Mesendoderm (in vitro differentiated cells): ENCODE measurements at places on chromosomes 4 and X.
A peak's percentile ranks its signal among the peaks of the same experiment; 100 is the strongest.

DNA sequence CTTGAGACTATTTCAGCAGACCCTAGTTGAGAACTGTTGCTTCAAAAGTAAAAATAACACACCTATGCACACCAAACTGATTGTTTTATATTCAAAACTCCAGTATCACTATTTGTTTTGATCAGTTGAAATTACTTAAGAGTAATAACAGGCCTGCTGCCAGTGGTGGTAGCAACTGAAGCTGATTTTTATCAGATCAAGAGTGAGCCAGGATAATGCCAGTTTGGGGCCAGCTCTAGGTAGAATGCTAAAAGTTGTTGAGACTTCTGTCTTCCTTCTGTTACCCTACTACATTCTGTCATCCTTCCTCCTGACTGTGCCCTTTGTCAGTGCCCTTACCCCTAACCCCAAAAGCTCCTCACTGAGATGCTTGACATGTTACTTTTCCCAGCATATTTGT, 228.7 kb upstream of the SPRY1 start:
- no peak overlapping the region for H3K27ac ChIP-seq
- no peak overlapping the region for H3K4me3 ChIP-seq
- no peaks in the 10 kb centered on the region for H3K27me3 ChIP-seq

DNA sequence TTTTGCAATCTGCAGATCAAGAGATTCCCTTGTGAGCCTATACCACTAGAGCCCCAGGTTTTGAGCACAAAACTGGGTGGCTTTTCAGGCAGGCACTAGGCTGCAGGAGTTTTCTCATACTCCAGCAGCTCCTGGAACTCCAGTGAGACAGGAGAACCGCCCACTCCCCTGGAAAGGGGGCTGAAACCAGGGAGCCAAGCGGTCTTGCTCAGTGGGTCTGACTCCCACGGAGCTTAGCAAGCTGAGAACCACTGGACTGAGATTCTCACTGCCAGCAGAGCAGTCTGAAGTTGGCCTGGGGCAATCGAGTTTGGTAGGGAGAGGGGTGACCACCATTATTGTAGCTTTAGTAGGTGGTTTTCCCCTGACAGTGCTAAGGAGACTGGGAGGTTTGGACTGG, 313.8 kb upstream of the TEX13C start:
- H3K4me3 ChIP-seq = no peak overlapping the region
- DNase-seq = no peak
- no peak overlapping the region for H3K27ac ChIP-seq
- no peaks in the 10 kb centered on the region for H3K27me3 ChIP-seq
- no peaks in the 10 kb centered on the region for H3K36me3 ChIP-seq
- H3K4me1 ChIP-seq = no peaks in the 10 kb centered on the region

- H3K36me3 ChIP-seq = no peaks in the 10 kb centered on the region
- no peak for DNase-seq
- no peaks in the 10 kb centered on the region for H3K27me3 ChIP-seq
- H3K27ac ChIP-seq = no peak overlapping the region
Observed at GRCh38 chr4:115927382-115927781, 814.0 kb upstream of the NDST4 start.

GRCh38 chr4:87007528-87008446, 73.0 kb downstream of the AFF1 start:
- no peaks in the 10 kb centered on the region for H3K36me3 ChIP-seq
- peaks cover 13% of the 10 kb centered on the region for H3K4me1 ChIP-seq
- no peaks in the 10 kb centered on the region for H3K27me3 ChIP-seq
- DNase-seq = peak; percentile 76
- peak overlapping the region; percentile 48 for H3K4me3 ChIP-seq
- H3K27ac ChIP-seq = peak overlapping the region; percentile 98

- H3K27ac ChIP-seq = no peak overlapping the region
- H3K27me3 ChIP-seq = no peaks in the 10 kb centered on the region
- H3K4me1 ChIP-seq = no peaks in the 10 kb centered on the region
- DNase-seq = peak; percentile 74
- no peaks in the 10 kb centered on the region for H3K36me3 ChIP-seq
Observed at GRCh38 chrX:40496728-40497127, 84.0 kb upstream of the ATP6AP2 start.

GRCh38 chr4:118338981-118339765, 13.6 kb downstream of the PRSS12 start:
- DNase-seq = no peak
- no peak overlapping the region for H3K4me3 ChIP-seq
- no peak overlapping the region for H3K27ac ChIP-seq
- H3K4me1 ChIP-seq = no peaks in the 10 kb centered on the region
- H3K36me3 ChIP-seq = no peaks in the 10 kb centered on the region
- no peaks in the 10 kb centered on the region for H3K27me3 ChIP-seq

DNA sequence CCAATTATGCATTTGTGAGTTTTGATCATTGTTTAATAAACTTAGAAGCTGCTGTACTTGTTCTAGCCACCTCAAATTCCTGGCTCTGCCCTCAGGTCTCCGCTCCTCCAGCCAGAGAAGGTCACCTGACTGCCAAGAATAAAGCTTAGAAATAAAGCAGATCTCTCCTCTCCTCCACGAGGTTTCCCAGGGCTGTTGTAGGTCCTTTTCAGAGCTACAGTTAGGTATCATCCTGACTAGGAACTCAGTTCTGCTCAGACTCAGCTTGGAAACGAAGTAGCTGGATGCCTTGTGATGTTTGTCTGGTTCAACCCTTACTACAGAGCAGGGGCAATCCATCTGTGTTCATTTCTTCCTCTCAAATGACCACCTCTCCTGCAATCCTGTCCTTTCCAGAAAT, 79.1 kb upstream of the RAPGEF2 start:
- peak; percentile 37 for DNase-seq
- no peak overlapping the region for H3K27ac ChIP-seq
- H3K4me1 ChIP-seq = peaks cover 11% of the 10 kb centered on the region
- H3K27me3 ChIP-seq = no peaks in the 10 kb centered on the region
- no peaks in the 10 kb centered on the region for H3K36me3 ChIP-seq
- no peak overlapping the region for H3K4me3 ChIP-seq

DNA sequence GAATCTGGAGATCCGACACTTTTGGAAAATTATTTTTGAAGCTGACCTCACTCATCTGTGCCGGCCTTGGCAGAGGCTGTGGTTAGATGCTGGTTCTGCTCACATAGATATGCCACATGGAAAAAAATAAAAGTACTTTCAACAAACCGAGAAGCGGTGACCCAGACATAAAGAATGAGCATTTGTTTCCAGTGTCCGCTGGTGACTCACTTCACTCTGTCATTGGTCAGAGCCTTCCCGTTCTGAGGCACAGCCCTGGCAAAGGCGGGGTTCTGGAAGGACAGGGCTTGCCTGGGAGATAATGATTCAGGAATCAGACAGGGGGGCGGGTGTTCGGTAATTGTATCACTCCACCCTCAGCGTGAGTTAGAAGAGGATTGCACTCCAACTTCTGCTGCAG, 172.4 kb upstream of the MXRA5 start:
- H3K27ac ChIP-seq = no peak overlapping the region
- H3K36me3 ChIP-seq = no peaks in the 10 kb centered on the region
- no peak overlapping the region for H3K4me3 ChIP-seq
- peak; percentile 11 for DNase-seq
- H3K4me1 ChIP-seq = no peaks in the 10 kb centered on the region

DNA sequence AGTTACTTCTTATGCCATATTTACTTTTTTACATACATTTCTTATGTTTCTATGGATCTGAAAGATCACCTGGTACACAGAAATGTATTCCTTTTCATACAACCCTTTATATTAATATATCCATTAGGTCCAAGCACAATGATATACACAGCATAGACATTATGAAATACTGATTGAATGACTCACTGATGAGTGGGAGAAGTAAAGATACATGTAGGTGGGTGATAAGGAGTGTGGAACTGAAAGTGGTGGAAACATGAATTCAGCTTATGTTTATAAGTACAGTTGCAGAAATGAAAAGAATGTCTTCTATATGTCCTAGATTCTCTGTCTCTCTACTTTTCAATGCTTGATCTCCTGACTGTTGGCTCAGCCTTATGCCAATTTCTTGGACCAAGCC, 87.9 kb downstream of the YIPF7 start:
- H3K4me3 ChIP-seq = no peak overlapping the region
- H3K27ac ChIP-seq = no peak overlapping the region
- no peaks in the 10 kb centered on the region for H3K36me3 ChIP-seq
- peaks cover 2% of the 10 kb centered on the region for H3K4me1 ChIP-seq
- H3K27me3 ChIP-seq = no peaks in the 10 kb centered on the region

- no peak overlapping the region for H3K27ac ChIP-seq
- no peaks in the 10 kb centered on the region for H3K4me1 ChIP-seq
- DNase-seq = no peak
- H3K36me3 ChIP-seq = peaks cover 3% of the 10 kb centered on the region
- no peak overlapping the region for H3K4me3 ChIP-seq
- no peaks in the 10 kb centered on the region for H3K27me3 ChIP-seq
Observed at GRCh38 chr4:170058826-170059225, 30.9 kb downstream of the AADAT start.

GRCh38 chr4:6502747-6503465, 30.5 kb upstream of the PPP2R2C start:
- H3K27me3 ChIP-seq = no peaks in the 10 kb centered on the region
- no peak overlapping the region for H3K4me3 ChIP-seq
- H3K4me1 ChIP-seq = no peaks in the 10 kb centered on the region
- DNase-seq = no peak
- H3K36me3 ChIP-seq = no peaks in the 10 kb centered on the region

- no peaks in the 10 kb centered on the region for H3K36me3 ChIP-seq
- DNase-seq = no peak
- H3K27me3 ChIP-seq = no peaks in the 10 kb centered on the region
- no peaks in the 10 kb centered on the region for H3K4me1 ChIP-seq
Observed at GRCh38 chr4:158991534-158992155, 111.2 kb upstream of the RAPGEF2 start.

- no peaks in the 10 kb centered on the region for H3K27me3 ChIP-seq
- peaks cover 2% of the 10 kb centered on the region for H3K4me1 ChIP-seq
- no peaks in the 10 kb centered on the region for H3K36me3 ChIP-seq
- no peak overlapping the region for H3K4me3 ChIP-seq
Observed at GRCh38 chr4:140243278-140243753, 89.3 kb upstream of the MAML3 start.

GRCh38 chrX:10111364-10112148, 45.2 kb upstream of the CLCN4 start:
- H3K36me3 ChIP-seq = no peaks in the 10 kb centered on the region
- H3K4me1 ChIP-seq = no peaks in the 10 kb centered on the region
- no peak overlapping the region for H3K4me3 ChIP-seq
- H3K27ac ChIP-seq = no peak overlapping the region
- no peaks in the 10 kb centered on the region for H3K27me3 ChIP-seq

DNA sequence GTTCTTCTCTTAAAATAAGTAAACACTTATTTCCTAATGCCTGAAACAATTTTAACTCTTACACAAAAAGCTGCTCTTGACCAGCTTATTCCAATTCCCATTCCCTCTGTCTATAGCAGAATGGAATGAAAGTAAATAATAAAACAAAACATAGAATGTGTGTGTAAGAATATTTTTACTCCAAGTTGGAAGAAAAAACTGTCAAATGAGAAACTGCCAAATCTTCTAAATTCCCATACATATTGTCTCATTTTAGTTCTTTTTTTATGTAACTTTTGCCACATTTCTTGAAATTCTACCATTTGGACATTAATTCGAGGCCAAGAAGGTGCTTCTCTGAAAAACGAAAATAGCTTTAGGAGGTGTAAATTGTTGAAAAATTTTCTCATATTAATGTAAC, 477.1 kb downstream of the FAT4 start:
- no peaks in the 10 kb centered on the region for H3K36me3 ChIP-seq
- H3K4me1 ChIP-seq = no peaks in the 10 kb centered on the region
- no peak overlapping the region for H3K4me3 ChIP-seq
- H3K27ac ChIP-seq = no peak overlapping the region
- DNase-seq = no peak
- H3K27me3 ChIP-seq = no peaks in the 10 kb centered on the region

DNA sequence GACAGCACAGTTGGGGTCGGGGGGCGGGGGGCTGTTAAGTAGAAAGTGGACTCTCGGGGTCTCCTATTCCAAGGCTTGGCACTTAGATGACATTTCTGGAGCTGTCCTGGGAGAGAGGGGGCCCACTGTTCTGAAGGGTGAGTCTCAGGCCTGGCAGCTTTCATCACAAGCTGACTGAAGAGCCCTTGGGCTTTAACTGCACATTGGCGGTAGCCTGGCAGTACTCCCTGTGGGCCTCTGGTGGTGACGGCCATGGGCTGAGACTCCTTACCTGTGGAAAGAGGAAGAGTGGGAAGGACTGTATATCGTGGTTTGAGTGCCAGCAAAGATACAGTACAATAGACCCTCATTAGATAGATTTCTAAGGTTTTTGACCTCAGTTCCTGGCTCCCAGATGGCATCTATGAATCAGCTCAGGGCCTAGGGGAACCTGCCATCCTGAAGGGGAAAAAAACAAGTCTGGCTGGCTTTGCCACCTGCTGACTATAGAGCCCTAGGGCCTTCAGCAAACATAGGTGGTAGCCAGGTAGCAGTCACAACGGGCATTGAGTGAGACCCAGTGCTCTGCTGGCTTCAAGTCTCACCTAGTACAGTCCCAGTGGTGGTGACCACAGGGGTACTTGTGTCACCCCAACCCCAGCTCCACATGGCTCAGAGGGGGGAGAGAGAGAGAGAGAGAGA, 87.9 kb downstream of the ANKRD17 start:
- no peaks in the 10 kb centered on the region for H3K4me1 ChIP-seq
- H3K27ac ChIP-seq = no peak overlapping the region
- H3K4me3 ChIP-seq = no peak overlapping the region
- no peaks in the 10 kb centered on the region for H3K27me3 ChIP-seq
- H3K36me3 ChIP-seq = peaks cover 3% of the 10 kb centered on the region

GRCh38 chr4:37865450-37865849, 25.4 kb upstream of the TBC1D1 start:
- H3K4me1 ChIP-seq = no peaks in the 10 kb centered on the region
- DNase-seq = no peak
- no peaks in the 10 kb centered on the region for H3K27me3 ChIP-seq
- H3K27ac ChIP-seq = no peak overlapping the region
- no peaks in the 10 kb centered on the region for H3K36me3 ChIP-seq

GRCh38 chr4:187309456-187309855, 585.8 kb upstream of the FAT1 start:
- no peak for DNase-seq
- no peaks in the 10 kb centered on the region for H3K36me3 ChIP-seq
- H3K27ac ChIP-seq = no peak overlapping the region
- H3K4me1 ChIP-seq = no peaks in the 10 kb centered on the region

GRCh38 chr4:70705183-70706043, 16.4 kb upstream of the RUFY3 start:
- peak overlapping the region; percentile 83 for H3K4me3 ChIP-seq
- peaks cover 2% of the 10 kb centered on the region for H3K4me1 ChIP-seq
- no peaks in the 10 kb centered on the region for H3K36me3 ChIP-seq
- H3K27me3 ChIP-seq = no peaks in the 10 kb centered on the region
- DNase-seq = peak; percentile 84
- H3K27ac ChIP-seq = peak overlapping the region; percentile 97

DNA sequence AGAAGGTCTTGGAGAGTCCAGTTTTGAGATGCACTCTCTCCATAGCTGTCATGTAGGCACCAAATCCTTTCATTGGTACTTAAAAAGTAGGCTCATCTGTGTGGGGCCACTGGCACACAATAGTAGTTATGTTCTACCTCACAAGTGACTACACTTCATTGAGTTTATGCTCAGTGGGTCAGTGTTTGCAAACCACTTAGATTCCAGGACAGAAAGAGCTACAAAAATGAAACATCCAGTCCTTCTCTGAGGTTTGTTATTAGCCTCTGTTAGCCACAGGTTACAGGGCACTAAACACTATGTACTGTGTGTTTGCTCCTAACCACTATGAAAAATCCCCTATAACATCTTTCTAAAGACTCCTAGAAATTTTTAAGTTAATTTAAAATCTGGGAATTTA, 13.8 kb downstream of the RAB28 start:
- no peaks in the 10 kb centered on the region for H3K27me3 ChIP-seq
- no peak overlapping the region for H3K4me3 ChIP-seq
- H3K36me3 ChIP-seq = no peaks in the 10 kb centered on the region
- no peak overlapping the region for H3K27ac ChIP-seq
- DNase-seq = no peak
- no peaks in the 10 kb centered on the region for H3K4me1 ChIP-seq
